Activated CD4-positive, alpha-beta T cell treated with anti-CD3 and anti-CD28 coated beads, Interleukin-2, amount 50 U/mL, for 48 hours (primary cell): ENCODE measurements at places on chromosomes 12 and 14.

DNA sequence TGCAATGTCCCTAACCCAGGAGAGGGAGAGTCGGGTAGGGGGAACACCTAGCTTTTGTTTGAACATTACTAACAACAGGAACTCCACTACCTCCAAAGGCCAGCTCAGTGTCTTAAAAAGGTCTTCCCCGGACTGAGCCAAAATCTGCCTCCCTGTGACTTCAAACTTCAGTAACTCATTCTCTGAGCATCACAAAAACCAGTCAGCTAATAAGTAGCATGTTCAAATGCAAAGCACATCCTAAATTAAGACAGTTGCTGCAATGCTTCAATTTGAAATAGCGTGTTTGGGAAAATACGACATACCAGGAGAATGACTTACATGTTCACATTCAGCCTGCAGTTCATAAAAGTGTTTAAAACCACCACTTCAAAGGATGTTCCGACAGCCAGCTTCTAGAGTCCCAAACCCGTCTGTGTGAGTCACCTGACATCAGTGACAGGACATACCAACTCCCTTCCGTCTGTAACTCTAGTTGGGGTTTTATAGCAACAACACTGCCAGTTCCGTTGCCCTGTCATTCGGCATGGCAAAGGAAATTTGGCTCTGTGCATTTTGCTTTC is 13.0 kb downstream of the ZFP36L1 start:
- peak; percentile 59 for DNase-seq

GRCh38 chr12:91922674-91923073 is 223.0 kb downstream of the BTG1 start:
- DNase-seq: no peak

DNA sequence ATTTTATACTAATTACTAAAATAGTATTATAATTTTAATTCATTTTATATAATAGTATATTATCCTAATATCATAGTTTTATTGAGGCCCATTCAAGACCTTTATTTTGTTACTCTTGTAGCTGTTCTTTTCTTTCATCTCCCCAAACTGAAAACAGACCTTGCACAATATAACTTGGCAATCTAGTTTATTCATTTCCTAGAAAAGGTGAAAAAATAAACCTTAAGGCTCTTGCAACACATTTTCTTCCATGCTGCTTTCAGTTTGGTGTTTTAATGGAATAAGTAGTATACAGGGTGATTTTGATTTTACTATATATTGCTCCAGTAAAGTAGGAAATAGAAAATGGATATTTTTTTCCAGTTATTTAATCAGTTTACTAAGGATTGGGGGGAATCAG is 174.0 kb downstream of the SLC2A13 start:
- DNase-seq: no peak

GRCh38 chr14:88297306-88297705 is 25.8 kb downstream of the KCNK10 start:
- no peak for DNase-seq

- DNase-seq: peak; percentile 87
Observed at GRCh38 chr14:101731187-101732080, 30.1 kb upstream of the PPP2R5C start.

- DNase-seq: no peak
Observed at GRCh38 chr12:115423546-115423987, 739.6 kb upstream of the TBX3 start.

DNA sequence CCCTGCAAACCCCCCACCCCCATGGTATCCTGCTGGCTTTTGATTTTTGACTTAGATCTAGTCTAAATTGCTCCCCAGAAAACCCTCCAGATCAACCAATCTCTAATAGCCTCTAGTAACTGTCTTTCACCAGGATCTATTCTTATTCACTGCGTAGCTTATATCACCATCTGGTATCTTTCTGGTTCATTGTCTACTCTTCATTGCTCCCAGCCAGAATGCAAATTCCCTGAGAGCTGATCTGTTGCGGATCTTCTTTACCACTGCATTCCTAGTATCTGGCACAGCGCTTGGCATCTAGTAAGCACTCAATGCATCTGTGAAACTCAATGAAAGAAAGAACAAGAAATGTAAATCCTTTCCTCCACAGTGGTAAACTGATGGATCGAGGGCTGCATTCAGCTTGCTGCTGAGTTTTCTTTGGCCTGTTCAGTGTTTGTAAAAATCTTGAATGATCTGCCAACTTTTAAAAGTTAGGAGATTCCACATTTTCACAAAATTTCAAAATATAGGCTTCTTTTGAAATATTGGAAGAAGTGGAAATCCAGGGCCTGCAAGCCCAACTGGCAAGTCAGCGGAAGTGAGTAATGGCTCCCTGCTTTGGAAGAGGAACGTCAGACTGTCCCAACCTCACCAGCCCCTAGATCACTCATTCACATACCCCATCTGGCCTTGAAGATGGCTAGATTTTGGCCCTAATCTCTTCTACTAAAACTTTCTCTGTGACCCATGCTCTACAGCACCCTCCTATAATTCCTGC is 274.2 kb downstream of the SSPN start:
- DNase-seq: no peak

- no peak for DNase-seq
Observed at GRCh38 chr12:107011519-107011918, 24.6 kb upstream of the MTERF2 start.

DNA sequence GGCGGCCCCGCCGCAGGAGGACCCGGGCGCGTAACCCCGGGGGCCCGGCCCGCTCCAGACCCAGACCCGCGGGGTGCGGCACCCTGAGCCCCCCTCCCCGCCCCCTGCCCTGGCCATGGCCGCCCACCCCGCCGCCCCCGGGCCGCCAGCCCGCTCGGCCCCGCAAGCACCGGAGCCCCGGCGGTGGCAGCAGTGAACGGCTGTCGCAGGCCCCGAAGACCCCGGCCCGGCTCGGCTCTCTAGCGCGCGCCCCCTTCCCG is 221 bp downstream of the MARCHF9 start:
- no peak for DNase-seq

- peak; percentile 10 for DNase-seq
Observed at GRCh38 chr12:105083551-105084105, 630 bp downstream of the ALDH1L2 start.

DNA sequence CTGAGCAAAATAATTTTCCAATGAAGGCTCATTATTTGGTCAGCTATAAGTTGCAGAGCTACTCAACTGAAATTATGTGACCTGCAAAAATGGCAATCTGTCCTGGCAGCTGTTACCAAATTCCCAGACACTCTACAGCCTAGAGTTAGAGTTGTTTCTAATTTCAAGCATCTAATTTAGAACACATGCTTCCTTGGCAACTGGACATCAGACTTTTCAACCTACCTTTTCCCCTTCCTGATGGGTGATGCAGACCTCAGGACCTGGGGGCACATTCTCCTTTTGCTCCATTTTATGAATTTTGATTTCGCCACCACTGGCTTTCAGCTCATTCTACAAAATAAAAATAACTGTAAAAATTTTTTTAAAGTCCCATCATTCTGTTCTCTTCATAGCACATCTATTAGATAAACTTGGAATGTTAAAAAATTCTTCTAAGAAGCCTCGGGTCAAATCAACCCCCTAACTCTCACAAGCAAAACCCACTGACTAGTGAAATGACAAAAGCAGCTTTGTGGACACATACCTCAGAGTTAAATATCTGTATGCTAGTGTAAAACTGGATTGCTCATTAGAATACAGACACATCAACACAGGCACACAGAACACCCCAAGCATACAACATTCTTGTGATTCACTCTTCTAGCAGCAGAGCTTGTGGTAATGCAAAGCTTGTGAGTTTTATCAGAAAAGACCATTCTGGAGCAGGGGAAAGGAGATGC is 33.5 kb upstream of the CERS5 start:
- no peak for DNase-seq

GRCh38 chr12:126708492-126708896 is 1558.5 kb upstream of the TMEM132C start:
- DNase-seq: no peak

- DNase-seq: no peak
Observed at GRCh38 chr12:109462868-109463692, 14.0 kb downstream of the KCTD10 start.

GRCh38 chr12:76697849-76698248 is 66.1 kb upstream of the ZDHHC17 start:
- no peak for DNase-seq

- no peak for DNase-seq
Observed at GRCh38 chr12:113131556-113131955, 4.0 kb downstream of the RASAL1 start.

- DNase-seq: no peak
Observed at GRCh38 chr12:5871741-5872140, 73.3 kb downstream of the ANO2 start.

- DNase-seq: no peak
Observed at GRCh38 chr14:55092341-55092740, 36.7 kb upstream of the LGALS3 start.

GRCh38 chr12:7171854-7172253 is 17.6 kb upstream of the PEX5 start:
- DNase-seq: no peak

DNA sequence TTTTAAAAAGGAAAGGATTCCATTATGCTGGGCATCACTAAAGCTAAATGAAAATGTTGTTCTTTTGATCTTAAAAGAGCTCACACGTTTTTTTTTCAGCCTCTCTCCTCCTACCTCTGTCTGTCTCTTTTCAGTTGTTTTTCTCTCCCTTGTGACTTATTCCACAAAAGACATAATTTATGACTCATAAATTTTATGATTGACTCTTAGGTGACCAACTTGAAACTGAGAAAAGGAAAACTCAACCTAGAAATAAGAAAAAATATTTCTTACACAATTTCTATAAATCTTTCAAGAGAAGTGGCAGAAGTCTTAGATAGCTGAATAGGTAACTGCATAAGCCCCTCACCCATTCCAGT is 227.7 kb upstream of the DDHD1 start:
- no peak for DNase-seq

DNA sequence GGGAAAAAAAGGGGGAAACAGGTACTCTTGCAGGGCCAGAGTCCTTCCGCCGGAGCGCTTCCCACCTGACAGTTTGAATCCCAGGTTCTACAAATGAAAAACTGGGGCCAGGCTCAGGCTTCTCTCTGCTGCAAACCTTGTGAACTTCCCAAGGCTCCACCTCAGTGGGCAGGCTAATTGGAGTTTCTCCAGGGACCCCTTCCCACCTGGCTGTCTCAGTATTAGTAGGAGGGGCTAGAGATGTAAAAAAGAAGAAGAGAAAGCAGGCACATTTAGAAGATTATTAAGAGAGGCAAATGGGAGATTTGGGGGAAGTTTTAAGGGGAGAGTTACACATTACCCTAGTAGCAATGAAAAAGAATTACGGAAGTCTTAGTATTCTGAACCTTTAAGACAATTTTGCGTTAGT is 20.0 kb upstream of the CLEC2D start:
- no peak for DNase-seq

DNA sequence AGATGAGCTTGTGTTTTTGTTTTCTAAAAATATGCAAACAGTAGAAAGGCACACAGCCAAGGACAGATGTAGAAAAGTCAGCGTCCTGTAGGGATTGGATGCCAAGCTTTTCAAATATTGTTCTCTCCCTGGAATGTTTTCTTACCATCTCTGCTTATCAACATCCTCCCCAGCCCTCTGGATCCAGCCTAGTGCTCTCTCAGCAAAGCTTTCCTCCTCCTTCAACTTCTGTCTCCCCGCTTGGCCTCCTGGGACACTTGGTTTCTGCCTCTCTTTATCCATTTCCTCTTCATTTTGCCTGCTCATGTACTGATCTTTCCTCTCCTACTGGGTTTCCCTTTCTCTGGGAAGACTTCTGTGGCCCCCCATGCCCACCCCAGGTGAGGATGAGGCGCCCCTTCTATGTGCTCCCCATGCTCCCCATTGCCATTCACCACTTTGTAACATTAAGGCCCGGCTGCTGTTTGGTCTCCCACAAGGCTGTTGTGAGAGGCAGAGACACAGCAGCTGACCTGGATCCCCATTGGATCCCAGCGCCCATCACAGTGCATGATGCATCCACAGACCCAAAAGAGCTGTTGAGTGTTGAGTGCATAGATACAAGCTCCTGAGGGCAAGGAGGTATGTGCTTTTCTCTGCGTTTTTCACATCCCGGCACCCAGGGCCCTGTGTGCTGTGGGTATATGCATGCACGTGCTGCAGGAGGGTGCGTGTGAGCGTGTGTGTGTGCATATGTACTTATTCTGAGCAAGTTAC is 38.2 kb downstream of the EVL start:
- DNase-seq: peak; percentile 44

DNA sequence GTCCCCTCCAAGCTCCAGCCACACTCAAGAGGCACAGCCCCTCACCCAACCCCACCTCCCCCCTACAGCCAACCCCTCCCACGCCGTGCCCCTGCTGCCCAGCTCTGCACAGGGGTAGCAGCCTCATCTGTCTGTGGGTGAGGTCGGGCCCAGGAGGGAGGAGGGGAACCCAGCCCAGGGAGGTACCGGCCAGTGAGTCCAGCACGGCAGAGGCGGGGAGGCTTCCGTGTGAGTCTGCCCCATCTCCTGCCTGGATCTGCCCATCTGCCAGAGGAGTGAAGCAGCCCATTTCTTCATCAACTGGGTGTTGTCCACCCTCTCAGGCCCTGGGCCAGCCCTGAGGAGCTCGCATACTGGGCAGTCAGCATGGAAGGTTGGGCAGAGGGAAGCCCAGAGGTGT is 54.2 kb downstream of the CCNK start:
- no peak for DNase-seq

GRCh38 chr12:108616941-108617858 is 16.5 kb downstream of the SELPLG start:
- peak; percentile 82 for DNase-seq

DNA sequence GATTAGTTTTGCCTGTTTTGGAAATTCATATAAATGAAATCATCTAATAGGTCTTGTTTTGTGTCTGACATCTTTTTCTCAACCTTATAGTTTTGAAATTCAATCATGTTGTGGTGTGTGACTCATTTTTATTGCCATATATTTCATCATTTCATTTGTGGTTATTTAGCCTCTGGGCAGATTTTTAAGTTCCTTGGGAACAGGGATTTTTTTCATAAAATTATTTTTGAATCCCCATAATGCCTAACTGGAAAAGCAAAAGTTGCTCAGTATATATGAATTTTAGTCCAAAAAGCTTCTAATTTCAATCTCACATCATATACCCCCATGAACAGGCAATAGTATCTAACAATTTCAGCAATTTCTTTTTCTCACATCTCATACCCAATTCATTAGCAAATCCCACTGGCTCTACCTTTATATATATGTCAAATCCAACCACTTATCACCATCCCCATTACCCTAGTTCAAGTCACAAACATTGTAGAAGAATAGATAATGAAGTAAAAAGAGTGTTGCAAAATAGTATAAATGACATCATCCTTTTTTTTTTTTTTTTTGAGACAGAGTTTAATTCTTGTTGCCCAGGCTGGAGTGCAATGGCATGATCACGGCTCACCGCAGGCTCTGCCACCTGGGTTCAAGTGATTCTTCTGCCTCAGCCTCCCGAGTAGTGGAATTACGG is 2.6 kb upstream of the OR6J1 start:
- no peak for DNase-seq

GRCh38 chr14:73725116-73726024 is 11.2 kb upstream of the PNMA1 start:
- DNase-seq: no peak

- no peak for DNase-seq
Observed at GRCh38 chr12:71208053-71208685, 50.4 kb upstream of the TSPAN8 start.

- DNase-seq: no peak
Observed at GRCh38 chr12:58341791-58342190, 400.4 kb downstream of the ATP23 start.

- DNase-seq: peak; percentile 35
Observed at GRCh38 chr12:93109551-93110203, 180.6 kb upstream of the EEA1 start.

- no peak for DNase-seq
Observed at GRCh38 chr12:72677139-72677538, 405.0 kb downstream of the TRHDE start.

- DNase-seq: no peak
Observed at GRCh38 chr12:95836630-95837239, 22.0 kb upstream of the SNRPF start.

- DNase-seq: no peak
Observed at GRCh38 chr12:49230805-49231194, 34.1 kb upstream of the TUBA1C start.
